ENCODE measurements at places on chromosomes 6 and 20.

GRCh38 chr6:148452876-148453275 lies 110.2 kb downstream of the SASH1 start:
- no peak for DNase-seq

GRCh38 chr6:158257781-158258180 lies 54.5 kb upstream of the TULP4 start:
- no peak for DNase-seq

GRCh38 chr20:48759631-48760245 lies 68.1 kb downstream of the PREX1 start:
- DNase-seq, result no peak

- no peak for DNase-seq
These were observed 165.1 kb downstream of the CDKAL1 start for GRCh38 chr6:20699402-20699801.

- DNase-seq, result no peak
These were observed 79.9 kb upstream of the GLP1R start for GRCh38 chr6:38968702-38969149.

- no peak for DNase-seq
These were observed 19.0 kb upstream of the SLC22A3 start for GRCh38 chr6:160329188-160329587.

DNA sequence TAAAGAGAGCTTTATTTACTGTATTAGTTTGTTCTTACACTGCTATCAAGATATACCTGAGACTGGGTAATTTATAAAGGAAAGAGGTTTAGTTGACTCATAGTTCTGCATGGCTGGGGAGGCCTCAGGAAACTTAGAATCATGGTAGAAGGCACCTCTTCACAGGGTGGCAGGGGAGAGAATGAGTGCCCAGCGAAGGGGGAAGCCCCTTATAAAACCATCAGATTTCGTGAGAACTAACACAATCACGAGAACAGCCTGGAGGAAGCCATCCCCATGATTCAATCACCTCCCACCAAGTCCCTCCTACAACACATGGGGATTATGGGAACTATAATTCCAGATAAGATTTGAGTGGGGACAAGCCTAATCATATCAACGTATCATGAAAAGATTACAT lies 27.2 kb downstream of the ARID1B start:
- DNase-seq, result no peak

DNA sequence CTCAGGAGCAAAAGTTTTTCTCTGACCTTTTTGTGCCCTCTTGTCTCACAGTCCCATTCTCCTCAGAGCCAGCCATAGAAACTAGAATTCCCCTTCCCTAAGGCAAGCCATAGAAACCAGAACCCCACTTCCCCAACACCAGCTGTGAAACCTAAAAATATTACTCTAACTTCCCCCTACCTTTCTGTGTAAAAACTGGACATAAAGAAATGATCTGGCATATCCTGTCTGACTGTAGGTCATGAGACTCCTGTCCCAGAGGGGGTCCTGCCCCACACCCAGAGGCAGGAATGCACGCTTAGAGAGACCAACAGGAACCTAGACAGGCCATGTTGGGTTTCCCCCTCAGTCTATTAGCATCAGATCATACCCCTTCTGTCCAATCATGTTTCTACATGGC lies 140.6 kb upstream of the SLC22A16 start:
- no peak for DNase-seq

DNA sequence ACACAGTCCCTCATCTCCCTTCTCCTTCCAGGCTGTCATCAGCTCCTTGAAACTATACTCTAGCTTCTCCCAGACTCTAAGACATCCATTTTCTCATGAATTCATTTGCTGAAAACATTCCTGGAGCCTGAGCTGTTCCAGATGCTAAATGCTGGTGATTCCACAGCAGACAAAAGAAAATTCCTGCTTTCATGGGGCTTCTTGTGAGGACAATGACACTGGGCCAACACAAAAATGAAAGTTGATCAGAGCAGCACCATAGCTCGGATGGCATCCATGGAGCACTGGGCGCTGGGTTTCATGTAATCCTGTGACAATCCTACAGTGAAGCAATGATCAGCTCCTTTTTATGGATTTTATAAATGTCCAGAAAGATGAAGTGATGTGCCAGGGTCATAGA lies 47.4 kb upstream of the STX16 start:
- DNase-seq, result no peak

GRCh38 chr6:164345806-164346496 lies 931.4 kb downstream of the QKI start:
- DNase-seq, result no peak

DNA sequence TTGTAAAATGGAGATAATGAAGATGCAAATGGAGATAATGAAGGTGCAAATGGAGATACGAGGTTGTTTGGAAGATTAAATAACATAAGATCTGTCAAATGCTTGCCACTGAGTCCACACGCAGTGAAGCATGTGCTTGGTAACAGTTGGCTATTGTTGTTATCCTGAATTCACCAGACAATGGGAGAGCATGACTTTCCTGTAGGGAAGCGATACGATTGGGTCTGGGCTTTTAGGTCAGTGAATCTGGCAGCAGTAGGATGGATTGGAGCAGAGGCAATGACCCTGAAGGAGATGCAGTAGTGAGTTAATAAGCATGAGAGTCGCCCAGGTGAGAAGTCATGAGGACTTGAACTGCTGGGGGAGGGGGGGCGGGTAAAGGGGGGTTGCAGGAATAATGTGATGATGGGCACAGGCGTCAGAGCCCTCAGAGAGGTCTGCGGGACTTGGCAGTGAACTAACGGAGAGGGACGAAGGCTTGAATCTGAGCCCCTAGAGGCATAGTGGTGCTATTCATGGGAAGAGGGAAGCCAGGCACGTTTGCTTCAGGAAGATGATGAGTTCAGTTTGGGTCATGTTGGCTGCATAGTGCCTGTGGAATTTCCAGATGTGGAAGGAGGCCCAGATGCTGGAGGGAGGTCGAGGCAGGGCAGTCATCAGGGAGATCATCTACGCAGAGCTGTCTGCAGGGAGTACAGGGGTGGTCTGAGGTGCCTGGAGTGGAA lies 55.4 kb downstream of the ZDHHC14 start:
- DNase-seq, result no peak

GRCh38 chr6:89132057-89132456 lies 13.8 kb upstream of the PM20D2 start:
- no peak for DNase-seq

- DNase-seq, result no peak
These were observed 112.7 kb downstream of the PSMB1 start for GRCh38 chr6:170440437-170440836.

DNA sequence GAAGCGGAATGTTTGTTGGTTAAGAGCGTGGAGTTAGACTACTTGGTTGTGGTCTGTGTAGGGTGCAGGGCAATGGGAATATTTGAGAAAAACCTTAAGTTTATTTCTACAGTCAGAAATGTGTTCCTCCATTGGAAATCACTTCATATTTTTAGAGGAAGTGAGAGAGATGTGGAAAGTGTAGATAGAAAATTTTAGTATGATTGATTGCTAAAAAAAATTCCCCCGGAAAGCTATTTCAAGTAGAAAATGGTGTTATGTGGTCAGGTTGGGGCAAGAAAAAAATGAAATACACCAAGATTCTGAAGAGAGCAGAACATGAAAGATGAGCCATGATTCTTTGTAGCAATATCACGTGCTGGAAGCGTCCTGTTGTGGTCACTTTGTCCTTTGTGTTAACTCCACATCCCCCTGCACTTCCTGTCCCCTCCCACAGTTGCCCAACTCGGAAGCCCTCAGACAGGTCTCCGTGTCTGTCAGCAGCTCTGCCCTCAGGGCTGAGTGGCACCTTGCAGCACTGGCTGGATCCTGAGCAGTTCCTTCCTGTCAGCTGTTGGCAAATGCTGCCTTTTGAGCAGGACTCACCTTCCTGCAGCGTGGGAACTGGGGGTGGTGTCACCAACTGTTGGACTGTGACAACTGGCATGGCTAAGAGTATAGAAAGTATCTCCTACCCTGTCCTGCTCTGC lies 137.5 kb upstream of the SLC24A3 start:
- DNase-seq, result no peak

DNA sequence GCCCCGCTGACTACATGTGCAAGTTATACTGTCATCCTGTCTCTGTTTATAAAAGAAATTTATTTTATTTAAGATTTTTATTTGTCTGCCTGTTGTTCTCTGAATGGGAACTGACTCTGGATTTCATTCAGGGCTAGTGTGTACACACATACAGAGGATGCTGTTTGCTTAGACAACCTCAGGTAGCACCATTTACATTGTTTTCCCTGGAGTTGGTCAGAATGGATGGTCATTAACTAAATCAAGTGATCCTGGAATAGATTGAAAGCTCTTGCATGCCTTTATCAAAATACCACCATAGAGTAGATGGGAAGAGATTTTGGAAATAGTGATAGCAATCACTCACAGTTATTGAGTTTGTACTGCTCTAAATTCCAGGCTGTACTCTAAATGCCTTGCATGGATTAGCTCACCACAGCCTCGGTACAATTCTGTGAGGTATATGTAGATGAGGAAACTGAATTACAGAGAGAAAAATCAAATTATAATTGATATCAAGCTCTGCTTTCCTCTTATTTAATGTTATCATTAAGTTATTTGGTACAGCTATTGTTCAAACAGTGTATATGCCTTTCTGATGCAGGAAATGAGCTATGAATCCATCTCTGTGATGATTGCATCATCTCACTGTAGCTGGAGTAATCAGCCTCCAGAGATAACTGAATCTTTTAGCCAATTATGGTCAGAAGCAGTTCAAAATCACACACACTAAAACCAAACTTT lies 51.9 kb downstream of the RNF217 start:
- no peak for DNase-seq

DNA sequence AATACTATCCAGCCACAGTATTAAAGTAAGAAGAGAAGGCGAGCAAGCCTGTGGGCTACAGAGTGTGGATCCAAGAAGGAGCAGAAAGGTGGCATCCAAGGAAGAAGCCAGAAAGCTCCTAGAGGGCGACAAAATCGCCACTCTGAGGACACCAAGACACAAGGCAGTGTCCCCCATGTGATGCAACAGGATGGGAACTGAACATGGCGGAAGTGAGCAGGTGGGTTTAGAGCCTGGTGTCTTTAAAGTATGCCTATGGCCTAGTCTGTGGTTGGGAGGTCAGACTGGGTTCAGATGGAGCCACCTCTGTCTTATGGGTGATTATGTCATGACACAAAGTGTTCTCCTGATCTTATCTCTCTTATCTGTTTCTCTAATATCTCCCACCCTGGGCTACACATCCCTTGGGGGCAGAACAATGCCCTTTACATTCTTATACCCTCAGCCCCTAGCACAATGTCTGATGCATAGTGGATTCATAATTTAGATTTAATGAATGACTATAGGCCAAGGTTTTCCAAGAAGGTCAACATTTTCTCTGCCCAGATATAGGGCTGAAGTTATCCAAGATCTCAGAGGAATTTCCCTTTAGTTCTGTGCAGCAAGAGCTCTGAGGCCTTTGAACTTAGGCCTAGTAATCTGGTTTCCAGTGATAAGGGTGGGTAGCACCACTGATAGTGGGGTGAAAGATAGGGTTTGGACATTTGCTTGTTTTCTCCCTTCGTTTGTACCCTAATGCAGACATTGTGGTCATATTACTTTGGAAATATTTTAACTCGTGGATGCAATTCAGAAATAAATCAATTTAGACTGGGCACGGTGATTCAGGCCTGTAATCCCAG lies 167.3 kb upstream of the AKIRIN2 start:
- no peak for DNase-seq

DNA sequence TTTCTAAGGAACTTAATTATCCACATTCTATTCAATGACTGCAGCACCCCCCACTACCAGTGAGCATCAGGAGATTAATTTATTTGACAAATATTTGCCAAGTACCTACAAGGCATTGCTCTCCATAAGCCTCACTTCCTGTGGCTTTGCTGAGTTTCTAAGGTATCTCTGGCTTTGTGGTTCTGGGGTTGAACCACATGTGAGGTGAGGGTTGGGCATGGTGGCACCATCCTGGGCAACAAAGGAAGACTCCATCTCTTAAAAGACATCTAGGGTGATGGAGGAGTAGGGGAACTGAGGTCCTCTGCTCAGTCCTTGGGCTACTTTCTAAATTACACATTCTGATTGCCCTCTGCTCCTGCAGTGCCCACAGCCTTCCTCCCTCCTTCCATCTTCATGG lies 25.5 kb upstream of the WFDC2 start:
- DNase-seq, result no peak

DNA sequence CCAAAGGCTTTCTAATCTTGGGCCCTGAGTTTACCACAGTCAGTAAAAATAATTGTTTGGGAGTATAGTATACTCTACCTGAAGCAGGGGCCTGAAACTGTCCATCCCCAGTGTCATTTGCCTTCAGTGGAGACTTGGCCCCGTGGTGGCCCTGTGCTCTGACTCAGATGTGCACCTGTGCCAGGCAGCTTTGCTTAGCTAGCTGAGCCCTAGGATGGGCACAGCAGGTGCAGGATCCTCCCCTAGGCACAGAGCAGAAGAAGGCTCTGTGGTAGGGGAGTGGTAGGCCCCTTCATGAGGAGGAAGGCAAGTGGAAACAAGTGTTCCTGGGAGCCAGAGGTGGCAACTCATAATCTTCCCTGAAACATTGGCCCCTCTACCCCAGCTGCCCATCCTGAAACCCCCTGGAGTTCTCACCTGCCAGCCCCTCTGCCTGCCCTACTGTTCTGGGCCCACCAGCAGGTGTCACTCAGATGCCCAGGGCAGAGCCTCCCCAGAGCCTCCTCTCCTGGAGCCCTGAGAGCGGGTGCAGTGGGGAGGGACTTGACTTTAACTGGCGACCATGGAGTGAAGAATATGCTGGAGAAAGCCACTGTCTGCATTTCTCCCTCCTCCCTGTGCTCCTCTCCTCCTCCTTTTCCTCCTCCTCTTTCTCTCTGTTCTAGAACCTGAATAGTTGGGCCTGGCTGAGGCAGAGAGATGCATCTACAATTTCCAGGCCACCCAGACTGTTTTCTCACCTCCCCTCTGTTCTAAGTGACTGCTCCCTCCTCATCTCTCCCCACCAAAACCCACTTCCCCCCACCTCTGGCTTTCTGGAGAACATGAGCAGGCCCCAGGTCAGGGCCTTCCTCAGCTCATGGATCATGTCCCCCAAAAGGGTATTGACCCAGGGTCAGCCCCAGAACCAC lies 2.9 kb downstream of the CPNE5 start:
- no peak for DNase-seq

DNA sequence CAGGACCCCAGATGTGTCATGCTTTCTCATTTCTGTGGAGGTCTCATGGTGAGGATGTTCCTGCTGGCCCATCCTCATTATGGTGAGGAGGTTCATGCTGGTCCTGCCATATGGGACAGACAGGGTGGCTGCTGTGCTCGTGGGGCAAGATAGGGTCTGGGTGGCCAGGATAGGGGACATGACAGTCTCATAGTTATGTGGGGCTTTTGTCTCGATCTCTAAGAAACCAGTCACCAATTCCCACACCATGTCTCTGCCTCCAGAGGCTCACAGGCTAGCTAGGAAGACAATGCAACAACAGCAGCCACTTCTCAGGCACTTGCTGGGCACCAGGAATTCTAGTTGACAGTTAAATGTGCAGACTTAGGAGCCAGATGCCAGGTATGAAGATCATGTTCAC lies 4.2 kb upstream of the MAPK13 start:
- no peak for DNase-seq

DNA sequence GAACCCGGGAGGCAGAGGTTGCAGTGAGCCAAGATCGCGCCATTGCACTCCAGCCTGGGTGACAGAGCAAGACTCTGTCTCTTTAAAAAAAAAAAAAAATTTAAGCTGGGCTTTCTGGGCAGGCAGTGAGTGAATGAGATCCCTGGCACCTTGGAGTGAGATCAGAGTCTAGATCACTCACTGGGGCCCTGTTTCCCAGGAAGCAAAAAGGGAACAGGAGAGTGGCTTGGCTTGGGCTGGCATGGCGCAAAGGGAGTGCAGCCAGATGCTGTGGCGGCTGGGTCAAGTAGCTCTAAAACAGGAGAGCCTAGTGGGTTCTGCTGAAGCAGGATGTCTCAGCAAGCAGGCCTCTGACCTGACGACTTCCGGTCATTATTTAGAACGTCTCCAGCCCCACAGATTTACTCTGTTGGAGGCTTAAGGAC lies 10.4 kb downstream of the PLCG1 start:
- no peak for DNase-seq
